ENCODE measurements at places on chromosomes 6 and 20. TPM values are rescaled to one million over a fixed set of nuclear protein-coding genes. Genes with fewer than 3 reads are reported as not detected.

GRCh38 chr20:43726333-43726732 lies 469 bp downstream of the GTSF1L start:
- H3K4me3 ChIP-seq = no peak overlapping the region
- H3K27ac ChIP-seq = no peak overlapping the region
- H3K27me3 ChIP-seq = no peaks in the 10 kb centered on the region

Gene RIMS1
- not detected for polyA plus RNA-seq

DNA sequence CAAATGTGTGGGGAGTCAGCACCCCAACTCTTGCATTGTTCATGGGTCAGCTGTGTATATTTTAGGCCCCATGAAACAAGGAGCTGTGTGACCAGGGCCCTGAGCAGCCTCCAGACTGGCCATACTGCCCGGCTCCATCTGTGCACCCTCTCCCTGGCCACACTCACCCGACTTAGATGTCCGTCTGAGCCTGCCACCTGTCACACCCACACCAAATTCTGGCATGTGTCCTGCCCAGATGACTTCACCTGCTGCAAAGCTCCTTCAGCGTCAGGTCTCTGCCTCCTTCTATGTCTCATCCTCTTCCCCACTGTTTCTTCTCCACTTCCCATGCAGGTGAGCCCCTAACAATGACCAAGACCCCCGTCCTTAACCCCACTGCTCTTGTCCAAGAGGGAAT lies 88.1 kb upstream of the THBS2 start:
- no peaks in the 10 kb centered on the region for H3K4me1 ChIP-seq
- no peaks in the 10 kb centered on the region for H3K27me3 ChIP-seq
- no peak for DNase-seq

Gene C6orf52
- polyA plus RNA-seq = not detected

Gene ZFP57
- not detected for polyA plus RNA-seq

DNA sequence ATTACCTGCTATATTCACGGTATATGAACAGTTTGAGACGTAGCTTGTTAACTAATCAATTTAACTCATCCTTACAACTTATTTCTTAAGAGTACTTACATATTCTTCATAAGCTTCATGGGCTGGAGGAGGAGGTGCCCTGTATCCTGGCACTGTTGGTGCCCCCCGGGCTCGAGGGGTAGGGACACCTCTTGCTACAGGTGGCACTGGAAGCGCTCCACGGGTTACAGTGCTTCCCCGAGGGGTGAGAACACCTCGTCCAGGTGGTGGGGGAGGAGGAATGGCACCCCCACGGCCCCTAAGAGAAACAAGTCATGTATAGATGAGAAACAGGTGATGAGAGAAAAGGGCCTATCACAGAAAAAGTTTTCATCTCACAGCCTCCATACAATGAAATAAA lies 391.5 kb downstream of the KHDRBS2 start:
- H3K4me3 ChIP-seq = no peak overlapping the region
- no peak overlapping the region for H3K27ac ChIP-seq
- H3K4me1 ChIP-seq = no peaks in the 10 kb centered on the region
- no peaks in the 10 kb centered on the region for H3K27me3 ChIP-seq
- no peaks in the 10 kb centered on the region for H3K36me3 ChIP-seq
- DNase-seq = no peak

DNA sequence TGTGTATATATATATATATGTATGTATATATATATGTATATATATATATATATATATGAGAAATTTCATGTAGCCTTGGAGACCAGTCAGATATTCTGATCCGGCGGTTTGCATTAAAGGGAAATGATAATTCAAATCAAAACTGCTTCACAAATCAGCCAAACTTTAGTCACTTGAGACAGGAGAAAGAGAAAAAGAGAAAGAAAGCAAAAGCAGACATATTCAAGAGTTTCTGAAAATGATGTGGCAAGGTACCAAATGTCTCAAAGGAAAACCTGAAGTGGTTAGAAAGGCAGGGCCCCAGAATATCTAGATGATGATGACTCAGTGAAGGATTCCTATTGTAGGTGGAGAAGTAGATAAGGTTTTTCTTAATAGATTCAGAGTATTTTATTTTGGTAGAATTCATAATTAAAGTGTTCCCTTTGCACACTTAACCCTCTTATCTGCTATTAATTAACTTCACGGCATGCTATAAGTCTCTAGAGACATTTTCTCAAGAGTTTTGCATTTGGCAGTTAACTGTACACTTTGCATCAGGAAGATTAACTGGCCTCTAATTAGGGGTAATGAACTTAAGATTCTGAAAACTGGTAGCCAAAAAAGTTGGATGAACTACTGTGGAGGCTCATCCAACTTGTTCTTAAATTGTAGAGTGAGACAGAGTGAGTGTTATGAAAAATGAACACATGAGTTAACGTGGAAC lies 50.1 kb upstream of the ASF1A start:
- H3K4me1 ChIP-seq = no peaks in the 10 kb centered on the region
- H3K36me3 ChIP-seq = peaks cover 4% of the 10 kb centered on the region
- no peaks in the 10 kb centered on the region for H3K27me3 ChIP-seq
- no peak for DNase-seq

DNA sequence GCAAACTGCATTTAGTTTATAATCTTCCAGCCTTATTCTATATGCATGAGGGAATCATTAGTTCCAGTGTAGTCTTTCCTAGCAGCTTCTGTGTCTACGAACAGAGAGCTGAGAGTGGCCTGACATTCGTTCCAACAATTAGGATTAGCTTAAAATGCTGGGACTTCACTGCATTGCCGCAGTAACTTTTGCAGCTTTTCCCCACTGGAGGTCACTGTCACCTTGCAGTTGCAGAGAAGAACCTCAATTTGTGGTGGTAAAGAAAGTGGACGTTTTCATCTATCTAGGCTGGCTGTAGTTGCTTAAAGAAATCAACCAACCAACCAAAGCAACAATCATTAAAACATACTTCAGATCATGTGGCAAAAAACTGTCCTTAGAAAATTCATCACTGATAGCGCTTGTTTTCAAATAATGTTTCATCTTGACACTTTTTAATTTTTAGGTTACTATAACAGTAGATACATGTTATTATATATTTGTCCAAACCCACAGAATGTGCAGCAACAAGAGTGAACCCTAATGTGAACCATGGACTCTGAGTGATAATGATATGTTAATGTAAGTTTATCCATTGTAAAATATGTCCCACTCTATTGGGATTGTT lies 12.2 kb downstream of the MYLK4 start:
- H3K36me3 ChIP-seq = no peaks in the 10 kb centered on the region
- H3K27ac ChIP-seq = no peak overlapping the region
- H3K27me3 ChIP-seq = no peaks in the 10 kb centered on the region
- peak; percentile 50 for DNase-seq

GRCh38 chr6:30219244-30219643 lies 6.0 kb upstream of the TRIM26 start:
- peaks cover 6% of the 10 kb centered on the region for H3K4me1 ChIP-seq
- peaks cover 3% of the 10 kb centered on the region for H3K27me3 ChIP-seq
- no peak overlapping the region for H3K4me3 ChIP-seq

Gene PRIM2
- 5.1 TPM for polyA plus RNA-seq

Data from CD14-positive monocyte (primary cell).